Activated naive CD8-positive, alpha-beta T cell treated with anti-CD3 and anti-CD28 coated beads, Interleukin-2, amount 50 U/mL, for 24 hours (primary cell): ENCODE measurements at places on chromosomes 12 and 14.

- DNase-seq = peak; percentile 13
Observed at GRCh38 chr12:46585854-46586621, 213.5 kb upstream of the SLC38A2 start.

DNA sequence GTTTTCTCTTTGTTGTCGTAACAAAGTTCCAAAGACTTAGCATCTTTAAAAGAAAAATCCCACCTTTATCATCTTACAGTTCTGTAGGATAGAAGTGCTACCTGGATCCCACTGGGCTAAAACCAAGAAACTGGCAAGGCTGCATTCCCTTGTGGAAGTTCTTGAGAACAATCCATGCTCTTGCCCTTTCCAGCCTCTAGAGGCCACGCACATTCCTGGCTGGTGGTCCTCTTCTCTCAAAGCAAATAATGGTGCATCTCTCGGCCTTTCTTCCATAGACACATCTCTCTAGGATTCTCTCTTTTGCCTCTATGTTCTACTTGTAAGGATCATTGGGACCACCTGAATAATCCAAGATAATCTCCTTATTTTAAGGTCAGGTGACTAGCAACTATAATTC lies 8.2 kb upstream of the PAWR start:
- DNase-seq = no peak

- no peak for DNase-seq
Observed at GRCh38 chr12:110182281-110182680, 58.1 kb downstream of the IFT81 start.

GRCh38 chr12:40655451-40655850 lies 36.8 kb upstream of the CNTN1 start:
- DNase-seq = no peak

GRCh38 chr14:31572955-31573354 lies 11.8 kb downstream of the NUBPL start:
- DNase-seq = no peak

GRCh38 chr14:65723348-65723747 lies 310.8 kb downstream of the FUT8 start:
- DNase-seq = no peak

DNA sequence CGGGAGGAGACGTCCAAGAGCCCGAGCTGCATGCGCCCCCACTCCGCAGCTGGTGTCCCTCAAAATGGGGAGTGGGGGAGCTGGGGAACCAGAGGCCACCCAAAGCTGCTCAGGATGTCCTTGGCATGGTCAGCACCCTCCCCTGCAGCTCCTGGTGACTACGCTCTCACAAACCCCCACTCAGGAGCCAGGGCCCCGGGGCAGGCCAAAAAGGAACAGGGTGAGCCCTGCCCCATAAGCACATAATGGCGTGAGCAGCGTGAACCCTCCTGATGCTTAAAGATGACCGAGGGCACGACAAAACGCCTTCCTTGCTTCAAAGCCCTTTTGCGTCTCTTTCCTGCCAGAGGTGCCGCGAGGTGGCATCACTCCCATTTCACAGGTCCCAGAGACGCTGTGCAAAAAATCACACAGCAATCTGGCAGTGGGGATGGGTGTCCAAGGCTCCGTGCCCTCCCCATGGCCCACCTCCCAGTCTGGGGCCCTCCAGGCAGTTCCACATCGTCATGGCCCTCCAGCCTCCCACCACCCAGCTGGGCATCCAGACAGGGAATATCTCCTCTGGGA lies 13.5 kb downstream of the NCOR2 start:
- DNase-seq = no peak

- DNase-seq = no peak
Observed at GRCh38 chr12:61385771-61386170, 874.4 kb upstream of the USP15 start.

DNA sequence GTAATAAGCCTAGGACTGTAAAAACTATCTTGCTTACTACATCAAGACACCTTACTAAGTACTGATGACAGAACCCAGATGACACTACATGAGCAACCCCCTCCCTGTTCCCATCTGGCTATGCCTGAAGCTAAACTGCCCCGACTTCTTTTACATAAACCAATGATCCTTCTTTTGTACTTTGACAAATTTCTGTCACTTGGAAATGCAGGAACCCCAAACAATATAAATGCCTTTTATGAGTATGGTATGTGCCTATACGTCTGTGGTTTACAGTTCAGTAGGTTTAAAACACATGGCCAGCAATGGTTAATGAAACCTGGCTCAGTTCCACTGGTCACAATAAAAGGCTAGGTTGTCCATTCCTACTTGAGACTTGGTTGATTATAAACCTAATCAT lies 6.1 kb downstream of the SYCP3 start:
- DNase-seq = no peak

DNA sequence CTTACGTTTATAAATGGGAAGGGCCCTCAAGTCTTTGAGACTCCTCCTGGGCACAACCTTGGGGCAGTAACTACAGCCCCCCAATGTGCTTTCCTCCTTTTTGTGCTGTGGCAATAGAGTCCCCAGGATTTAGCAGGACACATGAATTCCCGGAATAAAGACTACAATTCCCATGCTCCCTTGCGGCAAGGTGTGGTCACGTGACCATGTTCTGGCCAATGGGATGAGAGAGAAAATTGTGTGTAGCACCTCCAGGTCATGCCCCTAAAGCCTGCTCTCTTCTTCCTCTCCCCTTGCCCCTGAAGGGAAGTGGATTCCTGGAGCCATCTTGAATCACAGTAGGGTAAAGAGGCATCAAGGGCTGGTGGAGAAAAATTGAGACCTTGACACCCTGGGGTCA lies 295.1 kb upstream of the SFSWAP start:
- no peak for DNase-seq

- no peak for DNase-seq
Observed at GRCh38 chr12:81176796-81177195, 98.9 kb downstream of the ACSS3 start.

DNA sequence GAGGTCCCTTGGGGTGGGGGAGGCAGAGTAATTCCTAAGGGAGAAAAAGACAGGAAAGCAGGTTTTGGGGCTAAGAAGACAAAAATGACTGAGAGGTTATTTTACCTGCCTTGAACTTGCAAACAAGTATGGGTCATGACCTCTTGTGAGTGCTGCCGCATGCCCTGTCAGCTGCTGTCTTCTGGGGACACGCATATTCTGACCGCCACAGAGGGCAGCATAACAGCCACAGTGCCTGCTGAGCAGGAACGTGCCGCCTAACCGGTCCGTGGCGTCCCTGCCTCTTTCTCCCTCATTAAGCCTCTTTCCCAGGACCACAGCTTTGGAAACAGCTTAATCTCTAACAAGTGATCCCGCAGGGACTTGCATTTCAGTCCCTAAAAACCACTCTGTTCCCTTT lies 51.3 kb upstream of the KCNA1 start:
- DNase-seq = no peak

DNA sequence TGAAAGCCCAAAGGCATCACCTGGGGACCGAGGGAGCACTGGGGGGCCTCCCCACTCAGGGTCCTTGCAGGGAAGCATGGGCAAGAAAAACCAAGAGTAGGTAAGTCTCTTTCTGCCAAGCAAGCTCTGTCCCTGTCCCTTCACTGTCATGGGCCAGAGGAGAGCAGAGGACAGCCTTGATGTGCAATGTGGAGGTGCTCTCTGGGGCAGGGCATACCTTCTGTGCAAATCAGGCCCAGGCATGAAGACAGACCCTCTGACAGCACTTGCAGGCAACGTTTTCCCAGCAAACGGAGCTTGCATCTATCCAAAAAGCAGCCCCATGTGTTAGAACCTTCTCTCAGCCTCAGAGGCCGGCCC lies 192.5 kb upstream of the PWP1 start:
- DNase-seq = no peak

DNA sequence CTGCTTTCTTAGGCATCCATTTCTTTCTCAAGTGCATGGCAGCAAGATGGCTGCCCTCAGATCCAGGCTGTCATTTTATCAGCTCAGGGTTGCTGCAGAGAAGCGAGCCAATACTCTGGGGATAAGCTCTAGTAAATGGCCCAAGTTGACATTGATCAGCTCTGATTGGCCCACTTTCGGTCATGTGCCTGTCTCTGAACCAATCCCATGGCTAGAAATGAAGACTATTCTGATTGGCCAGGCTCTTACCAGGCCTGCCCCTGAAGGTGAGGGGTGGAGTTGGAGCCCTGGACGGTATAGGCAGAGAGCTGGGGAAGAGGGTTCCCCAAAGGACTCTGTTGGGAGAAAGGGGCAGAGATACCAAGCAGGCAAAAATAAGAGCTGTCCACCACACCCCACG lies 41.4 kb downstream of the MYO1H start:
- no peak for DNase-seq

DNA sequence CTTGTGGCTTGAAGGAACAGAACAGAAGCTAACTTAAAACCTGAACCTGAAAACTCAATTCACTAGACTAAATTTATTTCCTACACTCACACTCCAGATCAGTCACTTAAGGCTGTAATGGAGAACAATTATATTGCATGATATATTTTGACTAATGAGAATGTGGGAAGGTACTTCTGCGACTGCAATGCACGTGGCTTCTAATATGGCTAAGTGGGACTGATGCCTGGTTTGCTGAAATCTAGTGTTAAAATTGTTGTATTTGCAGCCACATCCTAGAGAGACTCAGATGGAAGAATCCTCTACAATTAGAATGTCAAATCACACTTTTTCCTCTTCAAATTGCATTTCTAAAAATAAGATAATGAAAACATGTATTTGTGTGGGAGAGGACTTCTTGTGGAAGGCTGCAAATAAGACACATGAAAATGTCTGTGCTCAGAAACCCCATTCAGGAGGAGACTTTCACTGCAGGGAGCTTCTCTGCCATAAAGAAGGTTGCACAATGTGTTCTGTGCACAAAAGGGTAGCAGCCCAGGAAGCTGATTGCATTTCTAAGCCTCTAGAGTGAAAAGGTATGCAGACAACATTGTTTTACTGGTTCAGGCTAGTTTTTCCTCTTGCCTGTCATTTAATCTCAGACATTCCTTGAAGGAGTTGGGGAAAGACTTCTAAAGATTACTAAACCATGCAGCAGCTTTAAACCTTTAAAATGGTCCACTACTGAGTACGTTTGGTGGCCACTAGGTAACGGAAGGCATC lies 224.3 kb downstream of the NEDD1 start:
- no peak for DNase-seq

DNA sequence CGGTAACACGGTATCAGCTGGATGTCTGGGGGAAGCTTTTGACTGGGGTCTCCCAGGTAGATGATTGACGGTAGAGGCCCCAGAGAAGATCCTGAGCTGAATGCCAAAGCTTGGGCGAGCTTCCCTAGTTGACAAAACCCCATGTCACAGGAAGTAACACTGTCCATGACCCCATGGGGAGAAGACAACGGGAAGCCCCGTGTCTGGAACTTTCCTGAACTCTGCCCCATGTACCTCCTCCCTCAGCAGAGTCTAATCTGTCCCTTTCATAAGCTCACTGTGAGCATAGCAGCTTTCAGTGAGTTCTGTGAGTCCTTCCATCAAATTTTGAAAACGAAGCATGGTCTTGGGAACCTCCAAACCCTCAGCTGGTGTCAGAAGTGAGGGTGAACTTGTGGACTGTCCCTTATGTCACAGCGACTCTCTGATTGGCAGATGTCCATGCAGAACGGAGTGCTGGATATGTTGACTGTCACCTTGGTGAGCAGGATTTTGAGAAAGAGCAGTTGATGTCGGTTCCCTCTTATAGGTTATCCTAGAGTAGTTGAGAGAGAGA lies 29.7 kb upstream of the BEGAIN start:
- no peak for DNase-seq
